ENCODE measurements at places on chromosomes 1 and 21. TPM values are rescaled to one million over a fixed set of nuclear protein-coding genes. Genes with fewer than 3 reads are reported as not detected.

- peak; percentile 13 for DNase-seq
Observed at GRCh38 chr21:42619166-42619565, 34.3 kb upstream of the PDE9A start.

- DNase-seq, result no peak
Observed at GRCh38 chr1:182335771-182336566, 55.6 kb downstream of the GLUL start.

DNA sequence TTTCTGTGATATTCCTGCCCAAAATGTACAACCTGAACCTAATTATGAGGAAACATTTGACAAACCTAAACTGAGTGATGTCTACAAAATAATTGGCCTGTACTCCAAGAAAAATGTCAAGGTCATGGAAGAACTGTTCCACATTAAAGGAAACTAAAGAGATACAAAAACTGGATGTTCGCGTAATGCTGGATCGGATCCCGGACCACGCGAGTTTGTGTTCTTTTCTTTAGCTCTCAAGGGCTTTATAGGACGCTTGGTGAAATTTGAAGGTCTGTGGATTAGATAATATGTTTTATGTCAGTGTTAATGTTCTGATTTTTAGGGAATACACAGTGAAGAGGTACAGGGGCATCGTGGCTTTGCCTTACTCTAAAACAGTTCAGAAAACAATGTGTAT, 400.5 kb downstream of the CAMTA1 start:
- DNase-seq, result no peak

GRCh38 chr1:231499148-231499763, 29.2 kb upstream of the TSNAX start:
- DNase-seq, result no peak

DNA sequence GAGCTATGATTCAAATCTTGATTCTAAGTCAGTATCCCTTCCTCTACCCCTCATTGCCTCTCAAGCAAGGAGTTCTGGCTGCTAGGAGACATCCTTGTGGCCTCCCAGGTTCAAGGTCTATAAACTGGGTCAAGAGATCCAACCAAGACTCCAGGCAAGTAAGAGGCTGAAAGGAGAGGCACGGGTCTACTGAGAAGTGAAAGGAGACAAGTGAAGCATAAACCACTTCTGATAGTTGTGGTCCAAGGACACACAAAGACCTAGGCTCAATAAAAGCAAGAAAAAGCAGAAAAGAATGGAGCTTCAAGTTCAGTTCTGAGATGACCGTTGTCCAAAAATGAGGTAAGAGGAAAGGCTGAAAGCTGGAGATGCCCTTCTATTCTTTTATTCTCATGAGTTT, 17.8 kb upstream of the PPP2R5A start:
- DNase-seq, result no peak

- DNase-seq, result no peak
Observed at GRCh38 chr1:232982238-232982944, 32.0 kb downstream of the NTPCR start.

GRCh38 chr1:26276432-26276838, 3.5 kb upstream of the SH3BGRL3 start:
- peak; percentile 85 for DNase-seq

GRCh38 chr21:41816583-41817165, 49.8 kb upstream of the RIPK4 start:
- DNase-seq, result peak; percentile 71

The GNB1 gene
- 159 TPM for total RNA-seq

GRCh38 chr1:5388622-5389021, 603.6 kb downstream of the NPHP4 start:
- no peak for DNase-seq

GRCh38 chr1:11453742-11454491, 25.0 kb upstream of the DISP3 start:
- no peak for DNase-seq

DNA sequence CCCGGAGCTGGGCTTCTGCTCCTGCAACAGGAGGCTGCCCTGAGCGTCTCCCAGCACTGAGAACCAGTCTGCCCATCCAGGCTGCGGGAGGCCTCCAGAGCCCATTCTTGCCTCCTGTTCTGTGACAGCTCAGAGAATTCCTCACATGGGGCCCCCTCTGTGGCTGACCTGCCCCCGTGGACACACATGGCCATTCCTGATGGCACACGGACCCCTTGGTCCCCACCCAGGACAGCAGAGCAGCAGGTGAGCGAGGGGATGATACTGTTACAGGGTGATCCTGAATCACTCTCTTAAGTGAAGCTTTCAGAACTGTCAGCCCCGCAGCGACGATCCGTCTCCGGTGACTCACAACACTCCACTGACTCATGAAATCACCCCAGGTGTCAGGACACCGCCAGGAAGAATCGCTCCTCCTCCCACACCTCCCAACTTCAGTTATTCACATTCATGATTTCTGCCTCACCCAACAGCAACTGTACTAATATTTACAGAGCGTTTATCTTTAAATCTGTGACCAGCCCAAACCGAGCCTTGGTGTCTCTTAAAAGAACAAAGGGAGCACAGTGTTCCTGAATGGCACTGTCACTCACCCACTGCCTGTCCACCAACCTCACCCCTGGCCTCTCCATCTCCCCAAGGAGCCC, 22.5 kb downstream of the CHD5 start:
- DNase-seq, result no peak

DNA sequence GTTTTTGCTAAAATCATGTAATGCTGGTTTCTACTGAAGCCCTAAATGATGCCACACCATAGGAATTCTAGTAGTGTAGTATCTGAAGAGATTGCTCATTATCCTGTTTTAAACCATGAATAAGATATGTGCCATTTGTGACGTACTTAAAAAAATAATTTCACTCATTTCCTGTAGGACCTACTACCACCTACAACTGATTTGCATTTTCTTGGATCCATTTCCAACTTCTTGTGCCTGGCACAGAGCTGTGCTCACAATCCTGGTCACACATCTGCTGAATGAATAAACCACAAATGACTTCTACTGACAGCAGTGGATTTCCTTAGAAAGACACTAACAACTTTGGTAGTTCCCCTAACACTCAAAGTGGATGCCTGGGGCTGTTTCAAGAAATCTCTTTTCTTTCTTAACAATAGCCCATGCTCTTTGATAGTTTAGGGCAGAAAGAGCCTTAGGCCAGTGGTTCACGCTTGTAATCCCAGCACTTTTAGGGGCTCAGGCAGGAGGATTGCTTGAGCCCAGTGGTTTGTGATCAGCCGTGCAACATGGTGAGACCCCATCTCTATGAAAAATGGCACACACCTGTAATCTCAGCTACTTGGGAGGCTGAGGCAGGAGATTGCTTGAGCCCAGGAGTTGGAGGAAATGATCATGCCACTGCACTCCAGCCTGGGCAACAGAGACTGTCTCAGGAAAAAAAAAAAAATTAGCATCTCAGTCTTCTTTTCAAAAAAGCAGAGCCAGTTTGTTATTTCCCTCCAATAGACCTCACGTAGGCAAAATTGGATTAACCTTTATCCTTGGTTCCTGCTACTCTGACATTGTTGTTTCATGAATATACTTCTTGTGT, 13.0 kb upstream of the BATF3 start:
- DNase-seq, result no peak

DNA sequence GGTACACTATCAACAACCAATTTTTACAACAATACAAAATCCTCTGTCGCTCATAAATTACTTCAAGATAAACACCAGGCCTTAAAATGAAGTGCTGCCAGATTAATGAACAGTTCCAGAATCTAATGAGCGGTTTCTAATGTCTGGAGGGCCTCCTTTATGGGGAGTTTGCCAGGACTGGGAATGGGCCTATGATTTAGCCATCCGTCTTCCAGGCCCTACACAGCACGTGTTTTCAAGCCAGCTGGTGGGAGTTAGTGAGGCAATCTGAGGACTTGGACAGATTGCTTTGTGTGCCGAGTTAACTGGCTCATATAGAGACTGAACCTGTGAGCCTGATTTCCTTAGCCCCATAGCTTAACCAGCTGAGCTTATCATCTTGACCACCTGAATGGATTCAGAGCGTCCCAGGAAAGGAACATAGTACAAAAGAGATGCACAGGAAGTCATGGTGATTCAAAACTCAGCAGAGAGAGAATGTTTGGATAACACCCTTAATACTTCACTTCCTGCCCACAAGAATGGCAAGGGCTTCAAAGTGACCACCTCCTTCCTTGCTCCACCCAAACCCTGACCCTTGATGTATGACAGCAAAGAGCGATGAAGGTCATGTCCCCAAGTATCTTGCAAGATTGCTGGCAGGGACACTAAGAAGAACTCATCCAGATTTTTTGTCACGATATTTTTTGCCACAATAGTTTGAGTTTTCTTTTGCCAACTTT, 143.5 kb downstream of the SLC30A10 start:
- no peak for DNase-seq

- no peak for DNase-seq
Observed at GRCh38 chr21:40146216-40146837, 279.1 kb downstream of the PCP4 start.

DNA sequence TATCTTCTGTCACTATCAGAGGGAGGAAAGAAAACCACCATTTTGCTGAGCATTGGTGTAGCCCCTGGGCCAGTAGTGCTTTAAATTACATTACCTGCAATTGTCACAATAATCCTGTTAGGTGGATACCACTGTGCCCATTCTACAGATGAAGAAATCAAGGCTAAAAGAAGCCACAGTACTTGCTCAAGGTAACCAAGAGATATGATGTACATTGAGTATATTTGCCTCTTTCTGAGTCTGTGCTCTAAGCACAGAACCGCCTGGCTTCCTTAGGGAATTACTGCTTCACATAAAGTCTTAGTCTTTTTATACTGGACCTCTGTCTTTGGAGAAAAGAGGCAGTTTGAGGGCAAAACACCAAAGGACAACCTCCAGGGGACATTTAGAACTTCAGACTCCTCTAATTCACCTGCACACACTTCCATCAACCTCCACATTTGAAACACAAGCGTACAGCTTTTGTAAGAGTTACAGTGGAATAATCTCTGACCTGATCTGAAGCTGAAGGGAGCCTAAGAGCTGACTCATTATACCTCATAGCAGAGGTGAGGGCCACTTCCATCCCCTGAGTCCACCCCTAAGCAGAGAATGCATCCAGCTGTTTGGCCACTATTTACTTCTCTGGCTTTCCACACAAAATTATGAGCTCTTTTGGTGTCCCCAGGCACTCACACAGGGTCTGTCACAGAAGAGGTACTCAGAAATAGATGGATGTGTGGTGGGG, 61.8 kb downstream of the PLPP3 start:
- no peak for DNase-seq

GRCh38 chr1:153942766-153943549, 3.6 kb downstream of the DENND4B start:
- DNase-seq, result no peak

- DNase-seq, result no peak
Observed at GRCh38 chr1:41837691-41838090, 81.0 kb downstream of the HIVEP3 start.

- DNase-seq, result no peak
Observed at GRCh38 chr21:37391666-37392065, 25.1 kb downstream of the DYRK1A start.

The TARBP1 gene
- 21.1 TPM for total RNA-seq

- no peak for DNase-seq
Observed at GRCh38 chr21:29434081-29434480, 135.4 kb downstream of the BACH1 start.

DNA sequence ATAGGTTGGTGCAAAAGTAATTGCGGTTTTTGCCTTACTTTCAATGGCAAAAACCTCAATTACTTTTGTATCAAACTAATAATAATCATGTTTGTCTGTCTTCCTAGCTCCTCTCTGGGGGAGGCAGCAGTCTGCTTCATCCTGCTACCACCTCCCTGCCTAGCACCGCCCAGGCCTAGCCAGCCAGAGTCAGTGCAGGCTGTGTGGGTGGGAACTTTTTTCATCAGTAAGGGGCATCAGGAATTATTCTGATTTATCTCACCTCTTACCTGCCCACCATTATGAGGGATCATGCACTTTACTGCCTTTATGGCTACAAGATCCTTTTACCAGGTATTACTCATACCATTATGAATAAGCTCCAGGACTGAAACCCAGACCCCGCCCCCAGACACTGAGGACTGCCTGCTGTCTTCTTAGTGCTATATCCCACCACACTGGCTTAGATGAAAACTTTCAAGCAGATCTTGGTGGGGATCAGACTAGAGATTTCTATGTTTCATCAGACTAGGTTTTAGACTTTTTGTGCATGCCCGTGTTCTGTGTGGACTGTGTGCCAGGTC, 116.4 kb downstream of the PBX1 start:
- no peak for DNase-seq

The LRRIQ3 gene
- total RNA-seq, result not detected

- DNase-seq, result peak; percentile 68
Observed at GRCh38 chr1:236066828-236067386, 2.0 kb upstream of the NID1 start.

The S100A16 gene
- total RNA-seq, result 133 TPM

The TAS1R1 gene
- not detected for total RNA-seq

DNA sequence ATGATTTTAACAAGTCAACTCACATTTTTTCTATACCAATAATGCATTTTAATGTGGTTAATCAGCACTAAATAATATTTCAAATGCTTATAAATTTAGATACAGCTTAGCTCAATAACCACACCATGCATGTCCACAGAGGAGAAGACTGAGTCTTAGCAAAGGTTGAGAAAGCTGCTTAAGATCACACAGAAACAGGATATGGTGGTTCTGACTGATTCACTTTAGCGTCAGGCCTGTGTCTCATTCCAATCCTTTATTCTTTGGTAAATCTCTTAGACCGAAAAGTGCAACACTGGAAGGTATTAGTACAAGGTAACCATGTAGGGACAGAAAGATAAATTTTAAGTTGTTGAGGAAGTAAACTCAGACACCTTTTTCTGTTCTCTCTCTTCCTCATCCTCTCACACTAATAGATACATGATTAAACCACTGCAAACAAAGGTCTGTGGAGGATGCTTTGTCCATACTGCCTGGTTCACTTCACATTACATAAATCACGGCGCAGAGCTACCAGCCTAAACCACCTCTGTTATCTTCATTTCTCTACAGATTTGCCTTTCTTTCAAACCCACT, 139.0 kb downstream of the DPYD start:
- DNase-seq, result no peak

The ARHGAP29 gene
- total RNA-seq, result 23.4 TPM

DNA sequence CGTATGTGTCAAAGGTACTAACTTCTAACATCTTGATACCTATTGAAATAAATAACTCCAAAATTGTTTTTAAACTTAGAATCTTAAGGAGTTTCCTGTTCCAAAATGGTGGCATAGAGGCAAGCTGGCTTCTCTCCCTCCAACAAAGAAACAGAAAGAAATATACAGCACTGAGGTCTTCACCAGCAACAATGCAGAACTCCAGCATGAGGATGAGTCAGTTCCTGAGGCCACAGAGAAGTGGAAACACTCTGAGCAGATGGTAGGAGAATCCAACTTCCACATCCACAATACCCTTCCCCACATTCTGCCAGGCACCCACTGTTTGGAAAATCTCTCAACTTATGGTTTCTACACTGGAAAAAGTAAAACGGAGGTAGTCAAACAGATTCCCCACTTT, 12.2 kb upstream of the PPIH start:
- DNase-seq, result no peak

- no peak for DNase-seq
Observed at GRCh38 chr21:35145626-35146233, 96.6 kb upstream of the RUNX1 start.

DNA sequence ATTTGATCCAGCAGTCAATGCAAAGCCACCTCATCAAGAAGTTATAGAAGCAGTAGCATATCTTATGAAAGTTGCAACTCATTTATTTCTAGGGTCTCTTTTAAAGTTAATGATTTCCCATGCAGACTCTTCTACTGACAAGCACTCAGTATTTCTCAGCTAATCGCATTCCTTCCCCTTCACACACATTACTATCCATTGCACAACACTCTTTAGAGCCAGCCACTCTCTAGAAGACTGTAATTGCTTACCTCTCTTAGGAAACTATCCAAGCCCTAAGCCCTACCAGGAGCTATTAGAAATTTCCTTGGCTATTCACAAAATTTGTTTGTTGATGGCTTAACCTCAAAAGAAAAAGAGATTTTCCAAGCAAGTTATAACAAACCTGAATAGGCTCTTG, 106.0 kb downstream of the ADAMTS1 start:
- no peak for DNase-seq

Data from suprapubic skin (tissue), 4 donors.